ENCODE measurements at places on chromosomes 12 and 14.

DNA sequence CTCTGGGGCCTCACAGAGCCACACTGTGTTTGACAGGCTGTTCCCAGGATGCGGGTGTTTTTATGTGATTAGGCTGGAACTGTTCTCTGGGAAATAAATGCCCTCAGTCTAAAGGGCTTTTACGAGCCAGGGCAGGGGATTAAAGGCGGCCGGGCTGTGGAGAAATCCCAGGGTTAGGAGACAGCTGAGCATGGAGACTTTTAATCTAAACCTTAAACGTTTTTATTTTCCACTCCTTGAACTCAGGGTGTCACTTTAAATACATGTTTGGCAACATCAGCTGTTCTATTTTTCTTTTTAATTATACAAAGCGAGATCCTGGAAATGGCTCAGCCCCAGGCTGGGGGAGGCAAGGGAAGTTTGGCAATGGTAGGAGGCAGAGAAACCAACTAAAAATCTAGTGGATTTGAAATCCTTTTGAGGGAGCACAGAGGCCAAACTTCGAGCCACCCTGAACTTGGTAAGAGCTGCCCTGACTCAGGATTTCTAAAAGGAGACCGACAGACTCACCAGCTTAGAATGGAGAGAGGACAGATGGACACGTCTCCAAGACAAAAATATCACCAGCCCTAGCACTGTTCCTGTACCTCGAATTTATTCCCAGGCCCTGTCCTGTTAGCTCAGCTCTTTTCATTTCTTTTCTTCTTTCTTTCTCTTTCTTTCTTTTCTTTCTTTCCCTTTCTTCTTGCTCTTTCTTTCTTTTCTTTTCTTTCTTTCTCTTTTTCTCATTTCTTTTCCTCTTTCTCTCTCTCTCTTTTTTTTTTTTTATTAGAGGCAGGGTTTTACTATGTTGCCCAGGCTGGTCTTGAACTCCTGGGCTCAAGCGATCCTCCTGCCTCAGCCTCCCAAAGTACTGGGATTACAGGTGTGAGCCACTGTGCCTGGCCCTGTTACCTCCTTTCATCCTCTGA, 15.8 kb upstream of the ORAI1 start:
- peak; percentile 35 for DNase-seq

GRCh38 chr12:108066583-108067577, 62.2 kb upstream of the WSCD2 start:
- DNase-seq: no peak

GRCh38 chr12:106345746-106346145, 11.8 kb upstream of the POLR3B start:
- peak; percentile 67 for DNase-seq

GRCh38 chr14:35050652-35051051, 4.6 kb downstream of the FAM177A1 start:
- peak; percentile 72 for DNase-seq

GRCh38 chr14:100664841-100665510, 61.7 kb upstream of the DLK1 start:
- DNase-seq: peak; percentile 55

DNA sequence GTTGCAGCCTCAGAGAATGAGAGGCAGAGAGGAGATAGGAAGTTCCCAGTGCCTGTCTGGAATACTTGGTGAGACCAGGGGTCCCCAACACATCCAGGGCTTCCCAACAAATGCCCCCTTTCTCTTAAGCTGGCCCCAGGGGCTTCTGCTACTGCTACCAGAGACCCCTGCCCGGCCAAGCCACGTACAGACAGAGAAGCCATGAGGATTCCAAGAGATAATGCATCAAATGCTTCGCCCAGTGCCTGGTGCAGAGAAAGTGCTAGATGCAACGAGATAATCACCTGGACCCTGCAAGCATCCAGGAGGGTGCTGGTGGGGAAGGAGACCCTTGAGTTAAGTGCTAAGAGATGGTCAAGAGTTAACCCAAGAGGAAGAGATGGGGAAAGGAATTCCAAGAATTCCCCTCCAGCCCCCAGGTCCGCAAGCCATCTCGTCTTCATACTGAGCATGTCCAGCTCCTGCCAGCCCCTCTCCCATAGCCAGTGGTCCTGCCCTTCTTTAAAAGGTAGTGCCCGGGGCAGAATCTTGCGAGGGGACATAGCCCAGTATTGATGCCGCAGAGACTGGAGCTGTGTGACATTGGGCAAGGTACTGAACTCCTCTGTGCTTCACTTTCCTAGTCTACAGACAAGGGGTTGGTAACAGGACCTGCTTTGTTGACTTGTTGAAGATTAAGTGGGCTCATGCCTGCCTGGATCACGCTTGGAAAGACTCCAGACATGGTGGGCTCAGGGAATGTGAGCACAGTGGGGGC, 103.3 kb downstream of the CALM1 start:
- no peak for DNase-seq

- DNase-seq: peak; percentile 28
These were observed 1.3 kb downstream of the TEAD4 start for GRCh38 chr12:2960390-2960956.
